ENCODE measurements at places on chromosomes 4 and X. TPM values are rescaled to one million over a fixed set of nuclear protein-coding genes. Genes with fewer than 3 reads are reported as not detected.
A peak's percentile ranks its signal among the peaks of the same experiment; 100 is the strongest.

- DNase-seq: no peak
These were observed 4.2 kb upstream of the EFNB1 start for GRCh38 chrX:68824565-68825125.

DNA sequence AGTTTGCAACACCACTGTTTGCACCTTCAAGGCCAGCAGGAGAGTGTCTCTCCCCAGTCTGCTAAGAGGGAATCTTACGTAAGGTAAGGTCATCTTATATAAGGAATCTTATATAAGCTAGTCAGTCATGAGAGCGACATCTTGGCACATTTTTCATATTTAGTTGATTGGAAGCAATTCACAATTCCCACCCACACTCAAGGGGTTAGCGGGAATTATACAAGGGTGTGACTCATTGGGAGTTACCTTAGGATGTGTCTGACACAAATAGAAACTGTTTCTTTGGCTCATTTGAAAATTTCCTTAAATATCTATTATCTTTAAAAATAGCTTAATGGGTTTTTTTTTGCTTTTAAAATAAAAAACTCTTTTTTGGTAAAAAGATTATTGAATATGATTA is 62.1 kb upstream of the GRPR start:
- DNase-seq: no peak

DNA sequence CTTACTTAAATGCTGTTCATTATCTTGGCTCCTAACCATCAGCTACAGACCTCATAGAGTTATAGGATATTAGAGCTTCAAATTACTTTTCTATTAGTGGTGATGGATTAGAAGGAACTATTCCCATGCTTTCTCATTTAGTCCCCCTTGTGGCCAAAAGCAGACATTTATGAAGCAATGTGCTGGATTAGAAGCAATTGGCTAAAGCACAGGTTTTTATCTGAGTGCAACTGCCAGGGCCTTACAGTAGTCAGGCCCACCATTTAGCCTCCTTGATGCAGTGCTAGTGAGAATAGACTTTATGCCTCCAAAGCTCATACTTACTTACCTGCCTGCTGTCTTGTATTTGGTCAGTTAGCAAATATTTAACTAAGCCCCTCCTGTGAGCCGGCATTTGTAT is 93.0 kb downstream of the TSPAN7 start:
- DNase-seq: peak; percentile 8

DNA sequence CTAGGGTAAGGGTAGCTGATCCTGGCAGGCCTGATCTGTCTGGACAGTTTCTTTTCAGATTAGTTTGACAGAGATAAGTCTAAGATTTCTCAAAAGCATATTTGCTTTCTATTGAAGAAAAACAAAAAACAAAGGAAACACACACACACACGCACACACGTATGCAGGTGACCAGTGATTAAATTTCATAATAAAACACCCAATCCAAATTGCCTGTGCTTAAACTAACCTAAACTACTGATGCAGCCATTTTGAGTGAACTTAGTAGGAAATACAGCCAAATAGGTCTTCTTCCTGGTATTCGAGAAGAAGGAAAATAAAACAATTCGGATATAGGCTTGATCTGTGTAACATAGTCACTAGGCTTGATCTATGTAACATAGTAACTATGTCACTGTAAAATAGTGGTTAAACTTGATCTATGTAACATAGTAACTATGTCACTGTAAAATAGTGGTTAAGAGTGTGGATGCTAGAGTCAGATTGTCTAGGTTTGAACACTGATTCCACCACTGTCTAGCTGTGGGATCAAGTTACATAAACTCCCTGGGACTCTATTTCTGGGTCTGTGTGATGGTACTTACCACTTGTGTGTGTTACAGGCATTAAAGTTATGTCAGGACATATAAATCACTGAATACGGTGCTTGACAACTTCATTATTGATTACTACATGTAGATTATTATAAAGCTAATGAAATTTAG is 9.8 kb upstream of the CCNG2 start:
- DNase-seq: no peak

- no peak for DNase-seq
These were observed 173.9 kb downstream of the WDFY3 start for GRCh38 chr4:84792366-84793301.

GRCh38 chr4:23207059-23207458 is 514.3 kb downstream of the GBA3 start:
- no peak for DNase-seq

GRCh38 chrX:154717824-154718223 is 33.1 kb downstream of the GAB3 start:
- no peak for DNase-seq

GRCh38 chr4:107603430-107603829 is 116.6 kb downstream of the PAPSS1 start:
- no peak for DNase-seq

DNA sequence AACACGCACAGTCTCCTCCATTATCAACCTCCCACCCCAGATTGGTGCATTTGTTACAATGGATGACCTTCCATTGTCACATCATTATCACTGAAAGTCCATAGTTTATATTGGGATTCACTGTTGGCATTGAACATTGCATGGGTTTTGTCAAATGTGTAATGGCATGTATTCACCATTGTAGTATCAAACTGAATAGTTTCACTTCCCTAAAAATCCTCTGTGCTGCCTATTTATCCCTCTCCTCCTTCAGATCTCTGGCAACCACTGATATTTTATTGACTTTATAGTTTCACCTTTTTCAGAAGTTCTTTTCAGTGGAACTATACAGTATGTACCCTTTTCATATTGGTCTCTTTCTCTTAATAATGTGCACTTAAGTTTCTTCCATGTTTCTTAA is 1565.4 kb downstream of the PCDH18 start:
- DNase-seq: no peak

DNA sequence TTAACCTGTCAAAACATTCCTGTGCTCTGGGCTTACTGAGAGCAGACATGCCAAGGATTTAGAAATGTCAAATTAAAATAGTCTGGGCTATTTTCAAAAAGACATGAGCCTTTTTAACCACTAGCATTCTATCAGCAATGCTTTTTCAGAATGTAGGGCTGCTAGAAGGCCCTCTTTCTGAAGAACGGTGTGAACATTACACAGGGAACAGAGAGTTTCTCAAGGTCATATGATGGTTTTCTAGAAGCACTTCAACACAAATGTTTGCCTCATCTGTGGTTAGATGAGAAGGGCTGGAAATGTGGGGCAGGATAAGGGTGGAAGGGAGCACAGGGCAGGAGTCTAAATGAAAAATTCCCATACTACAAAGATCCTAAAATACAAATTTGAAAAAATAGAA is 39.3 kb downstream of the GRIA3 start:
- no peak for DNase-seq

- no peak for DNase-seq
These were observed 341.0 kb upstream of the GATB start for GRCh38 chr4:152101556-152102435.

- no peak for DNase-seq
These were observed 15.6 kb upstream of the TSPAN5 start for GRCh38 chr4:98673978-98674377.

- no peak for DNase-seq
These were observed 36.4 kb upstream of the BMPR1B start for GRCh38 chr4:94721310-94721709.

DNA sequence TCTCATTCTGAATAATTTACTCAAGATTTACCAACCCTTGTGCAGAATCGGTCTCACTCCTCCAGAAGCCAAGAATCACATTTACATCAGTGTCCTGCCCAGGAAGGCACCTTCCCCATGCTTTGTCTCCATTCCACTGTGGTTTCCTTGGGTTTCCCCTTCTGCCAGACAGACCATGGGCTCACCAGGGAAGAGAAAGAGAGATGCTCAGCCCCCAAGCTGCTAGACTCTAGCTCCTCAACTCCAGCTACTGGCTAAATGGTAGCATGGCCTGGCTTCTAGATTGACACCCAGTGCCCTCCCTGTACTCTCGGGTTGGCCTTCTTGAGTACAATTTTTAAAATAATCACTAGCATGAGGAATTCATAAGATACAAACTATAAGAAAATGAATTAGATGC is 12.9 kb downstream of the TLR10 start:
- no peak for DNase-seq

- DNase-seq: no peak
These were observed 342.8 kb downstream of the DHX15 start for GRCh38 chr4:24241511-24241910.

GRCh38 chrX:151239751-151240150 is 63.4 kb downstream of the GPR50 start:
- no peak for DNase-seq

DNA sequence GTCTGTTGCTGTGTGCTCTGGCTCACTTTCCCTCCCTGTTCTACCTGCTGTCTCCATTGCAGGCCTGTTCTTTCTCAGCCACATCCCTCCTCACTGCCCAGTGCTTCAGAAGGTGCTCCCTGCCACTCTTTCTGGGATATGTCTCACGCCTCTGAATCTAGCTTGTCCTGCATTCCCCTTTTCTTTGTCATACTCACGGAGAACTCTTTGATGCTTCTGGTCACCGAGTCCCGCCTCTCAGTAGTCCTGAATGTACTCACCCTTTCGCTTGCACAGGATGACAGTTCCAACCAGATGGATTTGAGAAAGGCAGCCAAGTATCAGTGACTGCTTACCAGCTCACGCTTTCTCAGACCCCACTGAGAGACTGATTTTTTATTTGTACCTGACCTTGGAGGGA is 65.2 kb upstream of the TLR2 start:
- no peak for DNase-seq

DNA sequence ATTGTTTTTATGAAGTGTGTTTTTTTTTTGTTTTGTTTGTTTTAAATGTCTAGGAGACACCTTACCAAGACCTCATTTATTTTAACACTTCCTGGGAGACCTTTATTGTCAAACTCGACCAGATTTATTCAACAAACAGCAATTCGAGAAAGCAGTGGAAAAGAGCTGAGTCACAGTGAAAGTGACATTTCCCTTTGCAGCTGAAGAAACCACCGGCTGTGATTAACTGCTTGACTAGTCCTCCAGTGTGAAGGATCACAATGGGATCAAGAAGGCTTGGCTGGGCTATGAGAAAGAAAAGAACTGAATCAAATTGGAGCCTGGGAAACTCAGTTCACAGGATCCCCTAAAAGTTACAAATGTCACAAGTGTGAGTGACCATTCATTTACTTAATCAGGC is 11.9 kb upstream of the ADH7 start:
- no peak for DNase-seq

DNA sequence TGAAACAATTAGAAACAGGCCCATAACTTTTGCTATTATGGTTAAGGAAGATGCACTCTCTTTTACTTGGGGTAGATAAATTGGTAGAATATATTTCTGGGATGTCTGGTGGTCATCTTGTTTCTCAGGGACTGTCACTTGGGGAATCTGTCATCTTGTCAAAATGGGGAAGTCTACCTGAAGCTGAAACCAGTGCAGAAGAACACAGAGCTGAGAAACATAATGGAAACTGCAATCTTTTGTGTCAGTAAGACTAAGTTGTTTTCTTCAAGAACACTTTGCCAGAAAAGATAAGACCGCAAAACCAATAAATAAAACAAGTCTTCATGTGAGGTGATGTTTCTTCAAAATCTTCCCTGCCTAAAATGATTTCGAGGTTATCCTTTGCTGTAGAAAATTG is 92.0 kb downstream of the NAA11 start:
- DNase-seq: no peak

DNA sequence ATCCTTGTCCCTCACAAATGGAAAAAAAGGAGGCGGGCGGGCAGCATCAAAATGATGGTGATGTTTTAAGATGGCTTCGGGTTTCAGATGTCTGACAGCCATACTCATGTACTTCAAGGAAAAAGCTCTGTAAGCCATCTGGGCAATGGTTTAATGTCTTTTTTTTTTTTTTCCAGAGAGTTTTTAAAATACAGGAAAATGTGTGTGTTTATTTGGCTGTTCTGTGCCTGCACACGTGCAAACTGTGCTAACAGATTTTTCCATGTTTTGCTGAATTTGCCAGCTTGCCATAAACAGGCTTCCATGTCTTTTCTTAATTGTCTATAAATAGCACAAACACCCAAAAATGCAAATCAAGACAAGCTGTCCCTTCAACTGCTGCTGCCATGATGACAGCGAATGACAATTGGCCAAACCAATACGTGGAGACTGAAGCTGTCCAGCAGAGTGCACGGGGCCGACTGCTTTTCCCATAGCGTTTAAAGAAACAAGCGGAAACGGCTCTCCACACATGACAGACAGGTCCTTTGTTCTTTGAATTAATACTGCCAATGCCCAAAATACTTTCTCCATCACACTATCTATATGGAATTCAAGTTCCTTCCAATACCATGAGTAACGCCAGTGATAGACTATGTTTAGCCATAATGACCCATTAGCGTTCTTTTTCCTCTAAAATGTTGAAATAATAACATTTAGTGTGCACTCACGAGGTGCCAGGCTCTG is 35.7 kb downstream of the AFAP1 start:
- no peak for DNase-seq

GRCh38 chr4:48578132-48578968 is 88.3 kb downstream of the ZAR1 start:
- peak; percentile 52 for DNase-seq

- DNase-seq: no peak
These were observed 7.4 kb downstream of the MSL3 start for GRCh38 chrX:11765449-11765848.

DNA sequence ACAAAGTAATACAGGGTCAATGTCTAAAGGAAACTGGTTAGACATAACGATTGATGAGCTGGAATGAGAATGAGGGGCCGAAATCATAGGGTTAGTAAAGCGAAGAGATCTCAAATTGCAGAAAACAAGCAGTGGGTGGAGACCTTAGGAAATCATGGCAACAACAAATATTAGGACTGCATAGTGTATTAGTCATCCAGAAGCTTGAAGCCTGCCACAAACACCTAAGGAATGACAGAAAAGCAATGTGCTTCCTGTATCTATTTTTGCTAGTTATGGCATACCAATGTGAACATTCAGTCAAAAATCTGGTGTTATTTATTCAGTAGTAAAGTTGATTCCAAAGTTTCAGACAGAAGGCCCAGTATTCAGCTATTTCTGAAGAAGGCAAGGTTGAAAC is 410.9 kb upstream of the CT83 start:
- no peak for DNase-seq

DNA sequence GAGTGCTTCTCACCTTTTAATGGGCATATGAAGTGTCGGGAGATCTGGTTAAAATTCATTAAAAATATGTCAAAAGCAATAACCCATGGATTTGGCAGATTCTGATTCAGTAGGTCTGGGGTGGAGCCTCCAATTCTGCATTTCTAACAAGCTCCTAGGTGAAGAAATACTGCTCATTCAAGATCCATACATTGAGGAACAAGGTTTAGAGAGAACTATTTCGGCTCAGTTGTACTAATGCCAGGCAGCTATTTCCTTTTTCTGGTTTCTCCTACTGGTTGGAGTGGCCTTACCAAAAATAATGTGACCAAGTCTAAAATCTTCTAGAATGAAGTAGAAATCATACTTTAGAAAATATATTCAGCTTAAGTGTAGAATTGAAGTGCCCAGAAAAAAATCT is 117.5 kb downstream of the TSPAN7 start:
- no peak for DNase-seq

The CRMP1 gene
- polyA plus RNA-seq: 44.6 TPM

The BEX2 gene
- 92.9 TPM for polyA plus RNA-seq

The DRP2 gene
- 1.9 TPM for polyA plus RNA-seq

The SYTL5 gene
- 3.4 TPM for polyA plus RNA-seq

The SPARCL1 gene
- 8.6 TPM for polyA plus RNA-seq

The ARHGEF6 gene
- 14.3 TPM for polyA plus RNA-seq

The NRK gene
- polyA plus RNA-seq: 15.1 TPM

The PTPN13 gene
- polyA plus RNA-seq: 161 TPM

The FAM156B gene
- 9.9 TPM for polyA plus RNA-seq

The KCNIP4 gene
- polyA plus RNA-seq: 14.5 TPM

The GLRA2 gene
- polyA plus RNA-seq: 0.26 TPM

The DMP1 gene
- not detected for polyA plus RNA-seq

The ARFIP1 gene
- 43.3 TPM for polyA plus RNA-seq

The OSTC gene
- polyA plus RNA-seq: 267 TPM

The RPS6KA6 gene
- polyA plus RNA-seq: 20.0 TPM

All from right renal cortex interstitium (tissue), 3 donors.